Stimulated activated CD4-positive, alpha-beta T cell treated with anti-CD3 and anti-CD28 coated beads, Interleukin-12 subunit alpha, Interleukin-12 subunit beta, amount 100 ng/mL, for 48 hours (primary cell): ENCODE measurements at places on chromosomes 4 and X.

DNA sequence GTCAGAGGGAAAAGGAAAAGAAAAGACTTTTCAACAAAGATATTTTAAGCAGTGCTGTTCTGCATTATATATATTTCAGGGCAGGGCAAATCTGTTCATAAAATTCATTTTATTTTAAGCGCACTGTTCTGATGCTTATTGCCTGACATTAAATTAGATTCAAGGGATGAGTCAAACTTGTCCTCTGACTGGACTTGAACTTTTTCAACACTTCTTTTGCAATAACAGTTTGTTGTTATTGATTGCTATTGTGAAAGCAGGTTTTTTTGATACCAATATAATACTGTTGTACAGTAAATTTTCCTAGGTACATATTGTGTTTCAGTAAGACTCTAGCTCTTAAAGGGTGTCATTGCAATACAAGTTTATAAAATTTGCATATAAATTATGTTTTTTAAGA is 481.3 kb downstream of the NAF1 start:
- no peak for DNase-seq

GRCh38 chrX:10135561-10136399 is 21.0 kb upstream of the CLCN4 start:
- no peak for DNase-seq

- DNase-seq: no peak
Observed at GRCh38 chr4:60378010-60378409, 822.1 kb upstream of the ADGRL3 start.

GRCh38 chrX:2767631-2768455 is 16.0 kb downstream of the XG start:
- no peak for DNase-seq

DNA sequence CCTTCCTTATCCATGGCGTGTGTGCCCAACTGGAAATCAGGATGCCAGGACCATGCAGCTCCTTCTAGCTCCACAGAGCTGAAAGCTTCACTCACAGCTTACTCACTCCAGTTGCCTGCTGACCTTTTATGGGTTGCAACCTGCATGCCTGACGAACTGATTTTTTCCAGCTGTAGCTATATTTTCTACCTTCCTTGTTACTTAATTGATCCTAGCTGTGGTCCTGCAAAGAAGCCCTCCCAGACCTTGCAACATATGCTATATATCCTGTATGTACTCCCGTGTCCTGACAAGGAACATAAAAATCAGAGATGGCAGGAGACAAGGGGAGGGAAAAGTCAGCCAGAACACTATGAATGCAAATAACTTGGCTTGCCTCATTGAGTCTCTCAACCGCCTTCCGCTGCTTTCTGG is 135.3 kb upstream of the LDB2 start:
- no peak for DNase-seq

DNA sequence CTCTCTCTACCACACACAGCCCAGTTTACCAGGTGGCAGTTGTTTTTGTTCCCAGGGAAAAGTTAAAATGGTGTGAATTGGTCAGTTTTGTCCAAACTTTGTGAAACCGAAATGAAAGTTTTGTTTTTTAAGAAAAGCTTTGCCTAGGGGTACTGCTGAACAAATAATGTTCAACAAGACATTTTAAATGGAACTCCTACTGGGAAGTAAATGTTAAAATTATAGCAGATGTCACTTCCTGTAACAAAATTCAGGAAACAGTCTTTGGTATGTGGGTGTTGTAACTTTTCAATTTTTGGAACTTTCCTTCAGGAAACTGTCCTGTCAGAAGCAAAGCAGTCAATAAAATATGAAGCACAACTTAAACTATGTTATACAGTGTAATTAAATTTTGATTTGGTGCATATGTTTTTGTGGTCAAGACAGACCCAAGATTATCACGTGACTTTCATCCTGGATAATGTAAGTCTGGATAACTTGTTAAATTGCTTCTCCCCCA is 79.5 kb downstream of the AFF1 start:
- DNase-seq: no peak

DNA sequence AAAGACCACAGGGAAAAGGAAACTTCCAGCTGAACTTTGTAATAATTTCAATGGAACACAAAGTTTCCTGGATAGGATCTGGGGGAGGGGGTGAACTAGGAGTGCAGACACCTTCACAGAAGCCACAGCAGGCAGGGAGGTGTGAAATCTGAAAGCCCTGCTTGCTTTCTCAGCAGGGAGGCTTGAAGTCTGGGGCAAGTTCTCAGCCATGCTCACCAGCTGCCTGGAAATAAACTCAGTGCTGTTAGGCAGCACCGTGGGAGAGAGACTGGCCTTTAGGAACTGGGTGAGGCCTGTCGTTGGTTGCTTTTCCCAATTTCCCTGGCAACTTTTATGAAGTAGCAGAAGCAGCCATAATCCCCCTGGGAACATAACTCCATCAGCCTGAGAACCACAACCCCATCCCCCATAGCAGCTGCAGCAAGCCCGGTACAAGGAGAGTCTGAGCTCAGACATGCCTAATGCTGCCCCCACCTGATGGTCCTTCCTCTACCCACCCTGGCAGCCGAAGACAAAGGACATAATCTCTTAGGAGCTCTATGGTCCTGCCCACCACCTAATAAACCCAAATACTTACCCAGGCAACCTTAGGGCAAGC is 39.2 kb upstream of the NMU start:
- DNase-seq: no peak

DNA sequence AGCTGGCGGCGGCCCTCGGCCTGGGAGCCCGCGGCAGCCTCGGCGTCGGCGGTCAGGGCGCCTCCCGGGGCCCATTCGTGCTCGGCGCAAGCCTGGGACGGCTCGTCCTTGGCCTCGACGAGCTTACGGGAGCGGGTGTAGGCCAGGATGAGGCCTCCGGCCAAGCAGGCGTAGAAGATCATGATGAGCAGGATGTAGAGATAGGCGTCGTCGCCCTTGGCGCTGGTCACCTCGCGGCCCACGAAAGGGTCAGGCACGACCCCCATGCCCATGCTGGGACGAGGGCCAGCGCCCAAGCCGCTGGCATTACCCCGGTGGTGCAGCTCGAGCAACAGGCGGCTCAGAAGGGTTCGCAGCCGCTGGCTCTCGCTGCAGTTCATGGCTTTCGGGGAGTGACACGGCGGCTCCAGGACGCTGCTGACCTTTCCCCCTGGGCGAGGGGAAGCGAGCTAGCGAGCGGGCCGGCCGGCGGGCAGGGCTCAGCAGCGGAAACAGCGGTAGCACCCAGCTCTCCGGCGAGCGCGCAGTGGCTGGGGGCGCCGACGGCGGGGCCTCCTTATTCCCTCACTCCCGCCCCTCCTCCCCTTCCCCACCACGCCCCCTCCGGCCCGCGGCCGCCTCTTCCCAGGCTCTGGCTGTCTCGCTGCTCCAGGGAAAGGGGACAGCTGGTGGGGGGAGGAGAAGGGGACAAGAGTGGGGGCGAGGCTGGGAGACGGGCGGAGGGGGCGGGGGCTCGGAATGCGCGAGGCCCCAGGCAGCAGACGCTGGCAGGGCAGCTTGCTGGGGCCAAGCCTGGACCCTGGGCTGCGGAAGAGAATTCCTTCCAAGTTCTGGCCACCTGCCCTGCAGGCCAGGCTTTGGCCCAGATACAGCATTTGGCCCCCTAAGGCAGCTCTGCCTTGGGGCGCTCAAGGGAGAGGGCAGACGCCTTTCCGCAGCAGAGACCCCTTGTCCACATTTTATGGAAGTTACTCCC is at the start of gene KCNE5:
Gene KCNE5 (minus strand): TSS at position 532 of the 976 bp plus-strand sequence. CDS start 152 bp downstream, at position 380.
- DNase-seq: no peak

GRCh38 chr4:150280081-150280895 is 202.0 kb downstream of the DCLK2 start:
- DNase-seq: no peak

DNA sequence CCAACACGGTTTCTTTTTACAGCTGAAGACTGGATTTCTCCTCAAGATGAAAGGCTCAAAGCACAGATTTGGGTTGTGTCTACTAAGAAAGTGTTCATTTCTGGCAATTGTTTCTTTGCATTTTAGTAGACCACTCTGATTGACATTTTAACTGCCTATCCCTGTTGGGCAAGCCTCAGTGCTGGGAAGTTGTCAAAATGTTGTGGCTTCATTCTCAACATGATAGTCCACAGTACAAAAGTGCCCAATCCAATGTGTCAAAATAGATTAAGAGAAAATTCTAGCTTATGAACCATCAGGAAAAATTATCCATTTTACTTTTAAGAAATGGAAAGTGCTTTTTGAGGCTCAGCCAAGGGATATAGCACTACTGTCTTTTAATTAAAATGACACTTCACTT is 323.9 kb upstream of the PRPS2 start:
- DNase-seq: no peak

- no peak for DNase-seq
Observed at GRCh38 chr4:43693876-43694275, 754.7 kb downstream of the KCTD8 start.

DNA sequence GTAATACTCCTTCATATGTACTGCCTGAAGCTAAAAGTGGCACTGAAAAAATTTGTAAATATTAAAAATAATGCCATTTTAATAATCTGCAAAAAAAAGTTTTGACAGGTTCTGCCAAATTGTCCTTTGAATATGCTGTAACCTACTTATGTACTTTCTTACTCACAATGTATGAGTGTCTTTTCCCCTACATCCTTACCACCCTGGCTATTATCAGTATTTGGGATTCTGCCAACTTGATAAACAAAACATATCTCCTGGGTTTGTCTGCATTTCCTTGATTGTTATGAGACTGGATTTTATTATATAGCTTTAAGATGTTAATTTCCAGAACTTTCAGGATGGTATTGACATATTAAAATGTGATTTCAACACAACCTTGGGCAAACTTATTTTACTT is 187.9 kb downstream of the CHM start:
- no peak for DNase-seq

DNA sequence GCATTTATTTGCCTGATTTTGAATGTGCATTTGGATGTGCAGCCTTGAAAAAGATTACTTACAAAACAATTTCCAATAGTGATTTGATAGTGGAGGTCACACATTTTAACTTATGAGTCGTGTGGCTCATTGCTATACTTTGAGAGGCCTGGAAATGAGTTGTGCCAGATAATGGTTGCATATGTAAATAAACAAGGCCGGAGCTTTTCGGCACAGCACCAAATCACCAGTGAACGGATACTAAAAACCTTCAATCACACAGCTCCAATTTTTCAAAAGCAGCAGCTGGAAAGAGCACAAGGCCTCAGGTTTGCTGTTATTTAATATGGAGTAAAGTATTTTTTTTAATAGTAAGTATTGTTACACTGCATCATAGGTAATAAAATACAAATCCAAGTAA is 57.2 kb downstream of the NPY5R start:
- no peak for DNase-seq

DNA sequence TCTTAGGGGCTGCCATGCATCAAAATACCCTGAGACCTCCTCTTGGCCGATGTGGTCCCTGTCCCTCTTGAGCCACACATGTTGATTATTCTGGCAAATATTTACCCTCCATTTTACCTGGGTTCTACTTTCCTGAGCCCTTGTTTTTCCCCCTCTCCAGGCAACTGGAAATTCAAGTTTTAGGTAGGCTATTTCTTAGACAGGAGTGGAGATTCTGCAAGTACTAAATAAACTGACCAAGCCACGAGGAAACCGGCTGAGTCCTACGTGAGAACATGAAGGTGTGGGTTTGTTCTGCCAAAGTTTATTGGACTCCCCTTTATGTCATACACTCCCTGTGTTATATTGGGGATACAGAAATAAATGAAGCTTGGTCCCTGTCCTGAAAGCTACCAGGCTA is 88.1 kb downstream of the RTL5 start:
- no peak for DNase-seq

GRCh38 chrX:134735015-134735414 is 76.7 kb upstream of the PLAC1 start:
- DNase-seq: no peak

- DNase-seq: no peak
Observed at GRCh38 chrX:135086197-135086854, 34.0 kb downstream of the ETDB start.
